ENCODE measurements at places on chromosomes 7 and 10. TPM values are rescaled to one million over a fixed set of nuclear protein-coding genes. Genes with fewer than 3 reads are reported as not detected.

DNA sequence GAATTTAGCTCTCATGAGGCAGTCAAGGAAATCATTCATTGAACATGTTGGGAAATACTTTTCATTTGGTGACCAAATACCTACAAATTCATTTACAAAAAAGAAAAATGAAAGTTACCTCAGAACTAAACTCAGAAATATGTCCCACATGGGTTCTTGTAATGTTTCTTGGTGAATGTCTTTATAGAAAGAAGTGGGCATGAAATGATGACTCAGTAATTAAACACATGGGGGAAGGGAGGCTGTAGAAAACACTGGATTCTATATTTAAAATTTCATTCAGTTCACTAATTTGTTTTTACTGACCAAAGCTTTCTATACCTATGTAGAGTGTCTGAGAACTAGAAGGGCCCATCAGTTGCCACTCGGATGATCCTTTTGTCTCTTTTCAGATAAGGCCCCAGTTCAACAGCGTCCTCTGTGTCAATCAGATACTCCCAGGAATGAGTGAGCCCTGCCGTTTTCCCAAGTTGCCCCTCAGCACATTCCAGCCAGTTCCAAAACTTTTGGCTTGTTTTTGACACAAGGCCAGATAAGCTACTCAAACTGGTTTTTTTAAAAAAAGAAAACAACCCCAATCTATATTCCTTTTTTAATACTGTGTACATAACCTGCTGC, 49.3 kb upstream of the AGBL3 start:
- no peak for DNase-seq

DNA sequence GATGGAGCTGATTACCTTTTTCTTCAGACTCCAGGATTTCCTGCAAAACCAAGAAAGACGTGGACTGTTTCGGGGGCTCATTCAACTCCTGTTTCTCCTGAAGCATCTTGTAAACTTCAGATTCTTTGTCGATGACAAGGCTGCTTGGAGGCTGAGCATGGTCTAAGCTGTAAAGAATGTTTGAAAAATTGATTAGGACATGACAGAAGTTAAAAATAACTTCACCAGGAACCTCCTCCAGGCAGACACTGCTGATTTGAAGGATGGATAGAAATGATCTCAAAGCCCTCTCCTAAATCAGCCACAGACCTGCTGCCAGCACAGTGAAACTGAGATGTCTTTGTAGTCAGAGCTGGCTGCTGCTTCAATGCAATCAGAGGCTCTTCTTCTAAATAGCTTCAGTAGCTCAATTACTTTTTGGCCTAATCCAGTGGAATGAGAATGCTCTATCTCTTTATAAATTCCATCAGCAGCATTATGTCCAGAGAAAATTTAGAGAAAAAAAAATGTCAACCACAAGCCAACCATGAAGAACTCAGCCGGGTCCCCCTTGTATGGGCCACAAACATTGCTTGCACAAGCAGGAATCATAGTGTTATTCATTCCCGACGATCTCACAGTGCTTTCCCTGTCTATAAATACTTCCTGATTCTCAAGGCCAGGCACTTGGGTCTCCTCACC, 43.5 kb downstream of the PDLIM1 start:
- DNase-seq: no peak

TDRD1 gene
- under 0.01 TPM for total RNA-seq

NPC1L1 gene
- total RNA-seq: 0.16 TPM

CTAGE4 gene
- 8.8 TPM for total RNA-seq

All from breast epithelium (tissue), 4 donors.